ENCODE measurements at places on chromosomes 12 and 14. TPM values are rescaled to one million over a fixed set of nuclear protein-coding genes. Genes with fewer than 3 reads are reported as not detected.

GTF2A1 gene
- 12.4 TPM for total RNA-seq

RD3L gene
- not detected for total RNA-seq

CDCA4 gene
- 53.0 TPM for total RNA-seq

MGST1 gene
- total RNA-seq, result 858 TPM

PARPBP gene
- total RNA-seq, result 20.5 TPM

PLEKHG7 gene
- not detected for total RNA-seq

CREBL2 gene
- 21.0 TPM for total RNA-seq

MGP gene
- not detected for total RNA-seq

LRCOL1 gene
- total RNA-seq, result not detected

ERP27 gene
- not detected for total RNA-seq

INHBC gene
- total RNA-seq, result not detected

CFAP54 gene
- 1.5 TPM for total RNA-seq

MGAT4C gene
- 0.08 TPM for total RNA-seq

SETD1B gene
- total RNA-seq, result 13.3 TPM

KRT77 gene
- not detected for total RNA-seq

ASPG gene
- total RNA-seq, result not detected

TAS2R9 gene
- total RNA-seq, result not detected

PTCSC3 gene
- total RNA-seq, result not detected

SRRM4 gene
- total RNA-seq, result not detected

RND1 gene
- 19.3 TPM for total RNA-seq

CMA1 gene
- total RNA-seq, result not detected

CEP83 gene
- total RNA-seq, result 6.9 TPM

GLI1 gene
- total RNA-seq, result 13.8 TPM

ARPC3 gene
- total RNA-seq, result 470 TPM

AACS gene
- total RNA-seq, result 15.2 TPM

KMT2D gene
- total RNA-seq, result 46.7 TPM

CLMN gene
- total RNA-seq, result 5.4 TPM

IGFBP6 gene
- 240 TPM for total RNA-seq

B4GALNT3 gene
- 1.0 TPM for total RNA-seq

GLT8D2 gene
- total RNA-seq, result not detected

RNASE7 gene
- not detected for total RNA-seq

CISTR gene
- not detected for total RNA-seq

GPR33 gene
- total RNA-seq, result not detected

CHGA gene
- total RNA-seq, result 0.91 TPM

CBLN3 gene
- 1.5 TPM for total RNA-seq

OR4E1 gene
- total RNA-seq, result not detected

GSKIP gene
- total RNA-seq, result 26.6 TPM

ADAM20 gene
- not detected for total RNA-seq

RAB2B gene
- total RNA-seq, result 13.5 TPM

AQP6 gene
- not detected for total RNA-seq

NEK9 gene
- 38.4 TPM for total RNA-seq

LRRIQ1 gene
- 1.3 TPM for total RNA-seq

PWP1 gene
- 101 TPM for total RNA-seq

OVCH1 gene
- not detected for total RNA-seq

BMP4 gene
- 3.0 TPM for total RNA-seq

PAH gene
- total RNA-seq, result not detected

ARHGAP9 gene
- 0.43 TPM for total RNA-seq

SIX6 gene
- total RNA-seq, result not detected

PRPF40B gene
- 6.1 TPM for total RNA-seq

KRT71 gene
- total RNA-seq, result not detected

PMCH gene
- not detected for total RNA-seq

MANSC4 gene
- not detected for total RNA-seq

CLEC4E gene
- total RNA-seq, result 0.38 TPM

GRIP1 gene
- total RNA-seq, result 3.3 TPM

SMCO2 gene
- 0.36 TPM for total RNA-seq

AICDA gene
- total RNA-seq, result 0.05 TPM

HOXC12 gene
- not detected for total RNA-seq
